ENCODE measurements at places on chromosomes 13 and 19.

DNA sequence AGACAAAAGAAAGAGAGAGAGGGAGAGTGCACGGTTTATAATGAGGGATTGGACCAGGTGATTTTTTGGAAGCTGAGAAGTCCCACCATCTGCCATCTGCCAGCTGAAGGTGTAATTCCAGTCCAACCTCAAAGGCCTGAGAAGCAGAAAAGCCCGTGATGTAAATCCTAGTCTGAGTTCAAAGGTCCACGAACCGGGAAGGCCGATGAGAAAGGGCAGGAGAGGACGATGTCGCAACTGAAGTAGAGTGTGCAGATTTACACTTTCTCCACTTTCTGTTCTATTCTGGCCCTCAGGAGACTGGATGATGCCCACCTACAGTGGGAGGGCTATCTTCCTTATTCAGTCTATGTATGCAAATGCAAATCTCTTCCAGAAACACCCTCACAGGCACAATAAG, 500.0 kb downstream of the DIAPH3 start:
- DNase-seq: no peak

GRCh38 chr19:4373601-4374497, 26.5 kb downstream of the SH3GL1 start:
- DNase-seq: peak; percentile 63

DNA sequence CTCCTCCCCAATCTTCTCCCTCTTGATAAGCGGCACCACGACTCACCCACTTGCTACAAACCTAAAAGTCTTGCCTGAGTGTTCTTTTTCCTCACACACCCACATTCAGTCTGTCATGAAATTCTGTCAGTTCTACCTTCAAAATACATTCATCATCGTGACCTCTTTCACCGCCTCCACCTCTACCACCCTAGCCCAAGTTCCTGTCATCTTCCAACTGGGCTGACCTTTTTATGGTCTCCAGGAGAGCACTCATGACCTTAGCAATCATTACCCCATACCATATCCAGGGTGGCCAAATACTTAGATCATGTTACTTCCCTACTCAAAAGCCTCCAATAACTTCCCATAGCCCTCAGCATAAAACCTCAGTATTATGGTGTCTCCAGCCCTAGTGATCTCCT, 110.4 kb upstream of the TSC22D1 start:
- no peak for DNase-seq

GRCh38 chr13:29422015-29422414, 173.5 kb downstream of the SLC7A1 start:
- DNase-seq: no peak

DNA sequence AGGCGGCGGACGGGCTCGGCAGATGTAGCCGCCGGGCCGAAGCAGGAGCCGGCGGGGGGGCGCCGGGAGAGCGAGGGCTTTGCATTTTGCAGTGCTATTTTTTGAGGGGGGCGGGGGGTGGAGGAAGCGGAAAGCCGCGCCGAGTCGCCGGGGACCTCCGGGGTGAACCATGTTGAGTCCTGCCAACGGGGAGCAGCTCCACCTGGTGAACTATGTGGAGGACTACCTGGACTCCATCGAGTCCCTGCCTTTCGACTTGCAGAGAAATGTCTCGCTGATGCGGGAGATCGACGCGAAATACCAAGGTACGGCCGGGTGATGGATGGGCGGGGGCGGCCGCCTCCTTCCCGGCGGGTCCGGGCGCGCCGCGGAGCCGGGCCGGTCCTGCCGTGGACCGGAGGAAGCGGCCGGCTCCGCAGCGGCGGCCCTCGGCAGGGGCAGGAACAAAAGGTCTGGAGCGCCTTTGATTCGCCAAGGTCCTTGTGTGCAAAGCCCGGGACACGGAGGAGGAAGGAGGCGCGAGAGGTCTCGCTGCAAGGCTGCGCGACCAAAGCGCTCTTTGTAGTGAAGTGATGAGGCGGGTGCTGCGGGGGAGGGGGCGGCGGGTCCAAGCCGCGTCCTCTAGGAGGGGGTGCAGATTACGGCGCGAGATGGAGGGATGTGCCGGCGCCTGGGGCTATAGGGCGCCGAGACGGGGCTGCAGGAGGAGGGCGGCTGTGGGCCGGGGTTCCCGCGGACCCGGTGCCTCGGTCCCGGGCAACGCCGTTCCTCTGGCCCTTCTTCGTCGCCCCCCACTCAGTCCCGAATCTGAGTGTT, 689 bp downstream of the ING1 start:
- DNase-seq: no peak

- DNase-seq: no peak
These were observed 11.2 kb upstream of the MYO16 start for GRCh38 chr13:108618233-108618632.

DNA sequence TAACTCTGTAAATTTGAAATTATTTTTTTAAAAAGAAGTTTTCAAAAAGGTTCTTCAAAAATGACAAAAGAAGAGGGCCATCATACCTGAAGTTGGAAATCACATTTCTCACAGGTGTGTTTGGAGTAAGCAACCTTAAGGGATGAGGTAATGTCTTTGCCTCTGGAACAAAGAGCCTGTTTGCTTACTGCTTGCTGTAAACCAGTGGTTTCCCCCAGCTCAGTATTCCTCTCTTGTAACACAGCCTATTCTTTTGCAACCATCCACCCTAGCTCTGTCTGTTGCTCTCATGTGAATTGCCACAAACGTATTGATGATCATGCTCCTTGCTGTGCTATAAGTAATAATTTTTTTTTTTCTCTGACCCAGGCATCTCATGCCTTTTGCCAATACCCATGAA, 38.1 kb downstream of the UCHL3 start:
- no peak for DNase-seq

- no peak for DNase-seq
These were observed at the start of gene ZNF587B for GRCh38 chr19:57830071-57830602. TSS of gene ZNF587B (plus strand) at chr19:57830299. CDS start at chr19:57830529, 230 bp downstream.

GRCh38 chr13:52004511-52005170, 6.6 kb downstream of the ATP7B start:
- DNase-seq: no peak

- DNase-seq: peak; percentile 34
These were observed at the start of gene IZUMO1 for GRCh38 chr19:48746738-48747575. TSS of gene IZUMO1 (minus strand) at chr19:48746909. CDS start at chr19:48745859, 1,050 bp downstream.
